WTC11 (cell line): ENCODE measurements at places on chromosomes 7 and 10. TPM values are rescaled to one million over a fixed set of nuclear protein-coding genes. Genes with fewer than 3 reads are reported as not detected.

GRCh38 chr7:47000561-47000960 lies 581.4 kb downstream of the TNS3 start:
- DNase-seq, result no peak

Gene TMEM229A
- 0.27 to 0.74 TPM (median 0.41 TPM) in 3 replicates for total RNA-seq

DNA sequence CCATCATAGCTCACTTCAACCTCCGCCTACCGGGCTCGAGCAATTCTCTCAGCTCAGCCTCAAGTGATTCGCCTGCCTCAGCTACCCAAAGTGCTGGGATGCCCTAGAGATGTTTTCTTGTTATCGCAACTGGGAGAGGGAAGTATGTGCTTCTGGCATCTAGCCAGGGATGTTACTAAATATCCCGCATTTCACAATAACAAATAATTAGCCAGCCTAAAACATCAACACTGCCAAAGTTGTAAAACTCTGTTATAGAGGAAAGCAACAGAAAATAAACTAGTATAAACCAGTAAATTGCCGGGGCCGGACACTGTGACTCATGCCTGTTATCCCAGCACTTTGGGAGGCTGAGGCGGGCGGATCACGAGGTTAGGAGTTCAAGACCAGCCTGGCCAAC lies 7.2 kb downstream of the INA start:
- DNase-seq, result no peak

- DNase-seq, result no peak
Measured at GRCh38 chr10:110268442-110268841, 36.3 kb downstream of the SMNDC1 start.

Gene KIAA1217
- 19.7 to 23.4 TPM (median 20.6 TPM) in 3 replicates for total RNA-seq
